ACHN (cell line): ENCODE measurements at places on chromosomes 16 and 17.
A peak's percentile ranks its signal among the peaks of the same experiment; 100 is the strongest.

DNA sequence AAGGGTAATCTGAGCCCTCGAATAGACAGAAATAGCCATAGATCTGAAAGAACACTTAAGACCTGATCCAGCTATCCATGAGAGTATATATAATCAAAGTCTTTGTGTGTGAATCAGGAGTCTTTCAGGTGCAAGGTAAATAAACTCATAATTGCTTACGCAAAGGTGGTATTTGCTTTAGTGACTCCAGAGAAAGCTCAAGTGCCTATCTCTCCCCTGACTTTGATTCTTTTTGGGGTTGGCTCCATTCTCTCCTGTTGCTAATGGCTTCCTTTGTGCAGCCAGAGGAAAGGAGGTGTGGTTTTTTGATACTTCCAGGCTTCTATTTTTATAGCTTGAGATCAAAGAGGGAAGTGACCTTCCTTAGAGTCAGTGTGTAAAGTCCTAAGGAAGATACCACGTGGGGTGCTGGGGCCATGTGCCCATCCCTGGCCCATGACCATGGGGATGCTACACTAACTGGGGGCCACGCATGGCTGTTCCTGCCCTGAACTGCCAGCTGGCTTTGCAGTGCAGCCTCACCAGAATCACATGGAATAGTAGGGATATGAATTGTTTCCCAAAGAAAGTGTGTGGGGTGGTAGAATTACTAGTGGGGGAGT lies 45.8 kb downstream of the TENT4B start:
- no peak for DNase-seq

DNA sequence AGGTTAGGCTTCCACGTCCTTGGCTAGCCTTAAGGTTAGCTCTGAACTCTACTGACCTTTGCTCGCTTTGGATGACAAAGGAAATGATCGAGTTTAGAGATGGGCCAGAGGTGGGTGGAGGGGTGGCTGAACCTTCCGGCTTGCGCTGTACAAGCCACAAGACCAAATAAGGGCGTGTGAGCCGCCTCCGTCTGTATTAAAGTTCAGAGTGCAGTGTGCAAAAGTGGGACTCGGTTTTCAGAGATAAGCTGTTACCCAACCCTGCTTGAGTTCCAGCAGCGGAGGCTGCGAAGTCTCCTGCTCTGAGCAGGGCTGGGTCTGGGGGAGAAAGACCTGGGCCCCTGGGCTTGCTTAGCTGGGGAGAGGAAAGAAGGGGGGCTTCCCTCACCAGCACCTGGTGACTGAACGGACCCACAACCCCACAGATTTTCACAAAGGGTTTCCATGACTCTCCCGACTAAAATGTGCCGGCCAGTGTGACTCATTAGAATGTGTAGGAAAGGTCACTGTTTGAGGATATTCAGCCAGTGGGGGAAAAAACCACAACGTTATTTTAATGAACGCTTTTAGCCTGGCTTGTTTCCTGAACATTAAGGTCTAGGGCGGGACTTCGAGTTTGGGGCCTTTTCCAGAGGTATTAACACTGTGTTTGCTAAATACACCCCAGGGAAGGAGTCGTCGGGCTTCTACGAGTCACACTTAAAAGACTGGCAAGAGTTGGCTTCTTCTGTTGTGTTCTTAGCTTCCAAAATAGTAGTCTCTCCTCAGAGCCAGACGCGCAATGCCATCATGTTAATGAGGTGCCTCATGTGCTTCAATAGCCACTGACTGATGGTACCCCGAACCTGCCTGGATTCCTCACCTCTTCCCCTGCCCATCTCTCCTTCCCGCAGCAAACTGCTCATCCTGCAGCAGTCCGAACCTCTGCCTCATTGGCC lies 67.0 kb downstream of the CENPV start:
- DNase-seq, result peak; percentile 98

DNA sequence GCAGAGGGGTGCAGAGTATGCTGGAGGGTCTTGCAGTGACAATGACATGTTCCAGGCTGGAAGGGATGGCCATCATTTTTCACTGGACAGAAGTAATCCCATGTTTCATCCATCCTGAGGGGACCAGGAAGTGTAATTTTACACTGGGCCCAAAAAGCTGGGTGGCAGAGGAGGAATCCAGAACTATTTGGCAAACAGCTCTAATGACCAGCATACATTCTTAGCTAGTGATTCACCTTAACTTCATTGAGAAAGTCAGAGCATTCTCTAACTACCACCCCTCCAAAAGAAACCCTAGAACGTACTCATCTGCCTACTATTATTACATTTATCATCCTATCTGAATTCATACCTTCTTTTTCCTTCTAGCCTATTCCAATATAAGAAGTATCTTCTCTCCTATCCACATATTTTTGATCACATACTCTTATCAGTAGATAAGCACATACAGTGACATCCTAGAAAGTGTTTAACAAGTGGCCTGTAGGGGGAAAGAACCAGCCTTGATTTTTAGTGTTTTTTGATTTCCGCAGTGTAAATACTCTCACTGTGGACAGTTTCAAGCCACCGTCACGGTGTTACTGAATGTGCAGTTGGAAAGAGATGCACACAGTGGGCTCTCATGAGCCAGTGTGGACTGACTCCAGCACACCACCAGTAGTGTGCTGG lies 118.1 kb downstream of the FTO start:
- peak; percentile 83 for DNase-seq

DNA sequence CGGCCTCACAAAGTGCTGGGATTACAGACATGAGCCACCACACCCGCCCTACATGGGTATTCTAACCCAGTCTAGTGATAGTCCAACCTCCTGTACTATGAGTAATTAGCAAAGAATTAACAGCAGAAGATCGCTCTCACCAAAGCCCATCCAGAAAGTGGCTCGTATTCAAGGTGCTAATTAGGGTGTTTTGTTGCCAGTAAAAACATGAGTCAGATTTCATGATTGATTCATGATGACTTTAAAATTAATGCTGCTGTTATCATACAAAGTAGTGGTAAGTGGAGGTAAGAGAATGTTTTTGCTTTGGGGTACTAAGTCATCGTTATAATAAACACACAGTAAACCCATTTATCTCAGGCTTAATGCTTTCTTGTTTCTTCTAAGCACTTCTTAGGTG lies 428.8 kb downstream of the WWOX start:
- DNase-seq, result no peak

GRCh38 chr17:2860045-2860444 lies 63.8 kb downstream of the RAP1GAP2 start:
- DNase-seq, result no peak
